ENCODE measurements at places on chromosomes 6 and 20.

GRCh38 chr6:75611702-75612375 is 10.2 kb downstream of the SENP6 start:
- DNase-seq = peak; percentile 44

GRCh38 chr20:6651016-6651415 is 116.5 kb upstream of the BMP2 start:
- peak; percentile 89 for DNase-seq

GRCh38 chr6:4021854-4022695 is 56.9 kb downstream of the FAM217A start:
- DNase-seq = no peak

DNA sequence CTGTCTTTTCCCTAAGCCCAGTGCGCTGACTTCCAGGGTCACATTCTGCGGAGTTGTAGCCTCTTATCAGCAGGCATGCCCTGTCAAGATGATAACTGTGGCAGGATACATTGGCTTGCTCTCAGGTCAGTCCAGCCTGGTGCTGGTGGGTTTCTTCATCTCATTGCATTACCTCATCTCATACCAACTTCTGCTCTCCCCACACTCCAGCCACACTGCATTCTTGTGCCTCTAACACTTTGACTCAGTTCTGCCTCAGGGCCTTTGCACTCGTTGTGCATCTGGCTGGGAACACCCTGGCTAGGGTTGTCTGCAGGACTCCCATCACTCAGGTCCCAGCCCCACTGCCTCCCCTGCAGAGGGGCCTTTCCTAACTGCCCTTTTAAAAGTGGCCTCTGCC is 110.3 kb upstream of the BACH2 start:
- peak; percentile 59 for DNase-seq

DNA sequence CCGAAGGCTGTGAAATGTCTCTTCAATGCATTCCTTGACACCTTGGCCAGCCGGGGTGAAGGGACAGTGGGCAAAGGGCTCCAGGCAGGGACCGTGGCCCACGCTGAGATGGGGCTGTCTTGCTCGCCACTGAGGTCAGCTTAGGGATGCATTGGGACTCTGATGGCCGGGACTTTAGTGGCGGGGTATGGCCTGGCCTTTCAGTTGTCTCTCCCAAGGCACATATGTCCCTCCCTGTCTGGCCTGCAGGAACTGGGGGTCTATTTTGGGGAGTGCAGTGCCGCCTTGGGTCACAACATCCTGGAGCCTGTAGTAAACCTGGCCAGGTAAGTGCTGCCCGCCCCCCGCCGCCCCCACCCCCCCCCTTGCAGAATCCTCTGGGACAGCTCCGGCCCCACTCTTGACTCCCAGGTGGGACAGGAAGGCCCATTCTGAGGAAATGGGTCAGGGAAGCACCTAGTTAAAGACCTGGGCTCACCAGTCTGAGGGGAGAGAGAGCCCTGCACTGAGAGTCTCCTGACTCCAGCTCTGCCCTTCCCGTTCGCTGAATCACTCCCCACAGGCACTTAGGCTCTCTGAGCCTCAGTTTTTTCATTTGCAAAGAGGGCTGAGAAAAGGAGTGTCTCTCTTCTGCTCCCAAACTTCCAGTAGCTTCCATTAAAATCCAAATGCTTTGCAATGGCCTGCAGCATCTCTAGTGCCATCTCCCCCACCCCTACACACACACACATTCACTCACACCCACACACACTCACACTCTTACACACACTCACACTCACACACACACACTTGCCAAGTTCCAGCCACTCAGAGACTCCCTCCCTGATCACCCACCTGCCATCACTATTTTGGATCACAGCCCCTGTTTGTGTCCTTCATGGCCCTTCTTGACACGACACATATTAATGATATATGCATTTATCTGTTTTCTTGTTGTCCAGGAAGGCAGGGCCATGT is 33.1 kb downstream of the RAB44 start:
- no peak for DNase-seq

DNA sequence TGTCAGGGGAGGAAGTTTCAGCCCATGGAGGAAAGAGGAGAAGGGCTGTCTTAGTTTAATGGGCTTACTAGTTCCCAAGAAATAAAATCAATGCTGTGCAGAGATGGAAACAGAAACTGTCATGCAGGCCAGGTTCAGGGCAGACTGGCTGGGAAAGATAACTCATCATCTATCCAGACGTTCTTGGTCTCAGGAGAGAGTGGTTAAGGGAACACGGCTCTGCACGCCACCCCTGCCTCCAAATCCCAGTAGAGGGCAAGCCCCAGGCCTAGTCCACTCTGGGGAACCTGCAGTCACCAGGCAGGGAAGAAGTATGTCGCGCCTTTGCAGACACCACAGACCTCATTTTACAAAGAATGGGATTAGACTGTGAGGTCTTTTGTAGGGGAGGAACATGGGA is 12.5 kb downstream of the ALDH8A1 start:
- no peak for DNase-seq

DNA sequence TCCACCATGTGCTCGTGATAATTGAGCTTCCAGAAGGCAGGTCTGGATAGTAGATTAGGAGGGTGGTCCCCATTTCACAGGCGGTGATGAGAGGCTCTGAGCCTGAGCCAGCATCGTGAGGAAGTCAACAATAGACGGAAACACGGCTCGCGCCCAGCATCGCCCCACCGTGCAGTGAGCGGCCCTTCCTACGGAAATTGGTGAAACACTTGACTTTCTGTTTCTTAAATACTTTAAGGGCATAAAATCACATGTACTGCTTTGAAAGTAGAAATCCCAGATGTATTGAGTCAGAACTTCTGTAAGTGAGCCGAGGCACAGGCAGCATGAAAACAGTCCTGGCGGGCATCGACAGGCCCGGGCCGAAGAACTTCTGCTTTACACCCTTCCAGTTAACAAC is 4.3 kb upstream of the KIF25 start:
- DNase-seq = no peak

DNA sequence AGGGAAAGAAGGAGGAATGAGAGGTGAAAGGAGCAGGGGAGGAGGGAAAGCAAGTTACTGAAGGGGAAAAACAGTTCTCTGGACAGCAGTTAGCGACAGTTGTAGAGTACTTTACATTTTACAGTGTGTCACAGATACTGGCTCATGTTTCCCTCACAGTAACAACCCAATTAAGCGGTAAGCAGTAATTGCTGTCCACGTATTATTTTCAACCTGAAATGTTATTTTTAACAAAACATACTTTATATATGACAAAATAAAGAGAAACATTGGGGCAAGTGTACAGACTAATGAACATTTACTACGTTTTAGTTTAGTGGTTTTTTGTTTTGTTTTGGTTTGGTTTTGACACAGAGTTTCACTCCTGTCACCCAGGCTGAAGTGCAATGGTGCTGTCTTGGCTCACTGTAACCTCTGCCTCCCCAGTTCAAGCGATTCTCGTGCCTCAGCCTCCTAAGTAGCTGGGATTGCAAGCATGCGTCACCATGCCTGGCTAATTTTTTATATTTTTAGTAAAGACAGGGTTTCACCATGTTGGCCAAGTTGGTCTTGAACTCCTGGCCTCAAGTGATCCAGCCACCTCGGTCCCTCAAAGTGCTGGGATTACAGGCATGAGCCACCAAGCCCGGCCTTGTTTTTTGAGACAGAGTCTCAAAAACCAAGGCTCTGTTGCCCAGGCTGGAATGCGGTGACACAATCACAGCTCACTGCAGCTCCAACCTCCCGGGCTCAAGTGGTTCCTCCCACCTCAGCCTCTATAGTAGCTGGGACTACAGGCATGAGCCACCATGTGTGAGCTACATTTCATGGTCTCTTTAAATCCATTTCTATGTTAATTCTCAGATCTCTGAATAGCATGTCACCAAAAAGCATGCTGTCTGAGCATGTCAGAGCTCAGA is 22.6 kb upstream of the BTN3A2 start:
- peak; percentile 56 for DNase-seq

DNA sequence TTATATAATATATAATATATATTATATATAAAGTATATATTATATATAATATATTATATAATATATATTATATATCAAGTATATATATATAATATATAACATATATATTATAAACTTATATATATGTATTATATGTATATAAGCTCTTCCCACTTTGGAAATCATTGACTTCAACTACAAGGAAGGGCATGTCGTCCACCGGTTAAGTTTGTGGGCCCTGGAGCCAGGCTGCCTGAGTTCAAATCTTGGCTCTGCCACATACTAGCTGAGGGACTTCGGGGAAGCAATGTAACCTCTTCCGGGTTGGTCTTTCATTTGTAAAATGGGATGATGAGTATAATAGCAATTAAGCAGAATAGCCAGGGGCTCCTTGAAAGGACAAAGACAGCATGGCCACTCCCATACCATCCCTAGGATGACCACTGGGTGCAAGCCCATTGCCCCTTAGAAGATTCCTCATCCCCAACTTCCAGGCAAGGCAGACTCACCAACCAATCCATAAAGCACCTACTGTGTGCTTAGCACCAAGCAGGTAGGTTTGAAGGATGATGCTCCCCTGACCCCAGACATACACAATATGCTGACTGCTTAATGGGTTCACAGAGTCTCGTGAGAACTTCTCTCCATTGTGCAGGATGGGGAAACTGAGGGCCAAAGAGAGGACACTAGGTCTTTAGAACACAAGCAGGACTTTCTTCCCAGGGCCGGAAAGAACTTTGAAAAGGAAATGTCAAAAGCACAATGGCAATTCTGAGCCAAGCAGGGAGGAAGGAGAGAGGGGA is 163.2 kb downstream of the MRPL14 start:
- no peak for DNase-seq

DNA sequence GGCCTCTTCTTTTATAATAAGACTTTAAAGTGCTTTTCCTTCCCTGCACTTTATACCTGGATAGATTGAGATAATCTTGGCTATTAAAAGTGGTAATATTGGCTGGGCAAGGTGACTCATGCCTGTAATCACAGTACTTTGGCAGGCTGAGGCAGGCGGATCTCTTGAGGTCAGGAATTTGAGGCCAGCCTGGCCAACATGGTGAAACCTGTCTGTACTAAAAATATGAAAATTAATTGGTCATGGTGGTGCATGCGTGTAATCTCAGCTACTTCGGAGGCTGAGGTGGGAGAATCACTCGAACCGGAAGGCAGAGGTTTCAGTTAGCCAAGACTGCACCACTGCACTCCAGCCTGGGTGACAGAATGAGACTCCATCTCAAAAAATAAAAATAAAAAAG is 197.1 kb upstream of the RGS17 start:
- DNase-seq = no peak

- DNase-seq = no peak
Measured at GRCh38 chr20:18287546-18287914, 797 bp upstream of the ZNF133 start.

DNA sequence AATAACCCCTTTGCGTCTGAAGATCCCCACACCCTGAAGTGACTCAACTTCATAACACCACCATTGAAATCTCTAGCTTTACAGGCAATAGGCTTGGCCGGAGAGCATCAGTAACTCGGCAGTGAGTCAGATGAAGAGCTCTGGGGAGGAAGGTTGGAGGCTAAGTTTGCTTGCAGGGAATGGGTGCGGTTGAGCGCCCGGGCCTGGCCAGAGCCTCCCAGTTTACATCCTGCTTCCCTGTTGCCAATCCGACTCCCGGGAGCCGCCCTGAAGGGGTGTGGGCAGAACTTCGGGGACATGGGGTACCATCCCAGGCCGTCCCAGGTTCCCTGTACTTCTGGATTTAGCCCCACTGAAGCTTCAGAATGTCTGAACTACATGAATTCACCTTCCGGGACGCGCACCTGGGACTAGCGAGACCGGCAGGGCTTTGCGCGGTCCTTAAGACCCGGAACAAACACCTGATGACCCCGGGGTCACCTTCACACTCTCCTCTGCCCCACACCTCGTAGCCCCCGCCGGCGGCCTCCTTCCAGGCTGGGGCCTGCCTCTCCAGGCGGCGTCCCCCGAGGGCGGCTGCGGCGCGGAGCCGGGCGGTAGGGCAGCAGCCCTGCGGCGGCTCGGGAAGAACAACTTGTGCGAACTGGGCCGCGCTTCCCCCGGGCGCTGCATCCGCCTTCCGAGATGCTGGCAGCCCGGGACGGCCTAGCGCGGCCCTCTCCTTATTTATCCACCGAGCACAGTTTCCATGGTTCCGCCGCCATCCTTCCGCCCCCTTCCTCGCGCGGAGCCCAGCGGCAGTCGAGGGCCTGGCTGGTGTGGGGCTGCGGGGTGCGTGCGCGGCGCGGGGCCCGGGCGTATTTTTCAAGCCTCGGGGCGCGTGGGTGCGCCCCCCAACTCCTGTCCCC is 56.6 kb upstream of the RREB1 start:
- peak; percentile 92 for DNase-seq

DNA sequence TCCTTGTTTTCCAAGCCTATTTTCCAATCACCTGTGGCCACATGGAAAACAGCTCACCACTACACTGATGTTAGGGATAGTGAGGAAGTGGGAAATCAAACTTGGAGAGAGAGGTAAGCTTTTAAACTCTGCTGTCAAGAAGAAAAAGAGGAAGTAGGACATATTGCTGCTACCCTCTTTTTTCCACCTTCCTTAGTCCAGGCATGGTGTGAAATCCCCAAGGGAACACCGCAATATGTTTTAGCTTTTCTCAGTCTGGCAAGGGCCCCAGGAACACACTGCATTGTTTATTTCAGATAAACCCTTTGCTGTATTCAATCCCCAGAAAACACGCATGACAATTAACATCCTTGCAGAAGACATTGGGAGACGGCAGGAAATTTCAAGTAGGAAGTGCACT is 61.3 kb downstream of the HS3ST5 start:
- no peak for DNase-seq

DNA sequence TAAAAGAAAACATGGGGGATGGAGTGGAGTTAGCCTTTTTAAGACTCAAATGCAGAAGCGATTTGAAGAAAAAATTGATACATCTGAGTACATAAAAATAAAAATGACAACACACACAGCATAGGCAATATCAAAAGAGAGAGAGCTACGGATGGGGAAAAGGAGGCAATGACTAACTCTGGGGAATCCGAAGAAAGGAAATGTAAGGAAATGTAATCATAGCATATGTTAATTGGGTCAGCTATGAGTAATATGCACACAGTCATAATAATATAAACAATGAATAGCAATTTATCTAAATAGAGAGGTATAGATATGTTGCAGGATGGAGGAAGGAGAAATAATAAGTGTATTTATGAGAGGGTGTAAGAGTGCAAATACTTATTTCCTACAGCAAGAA is 83.4 kb downstream of the NOL4L start:
- DNase-seq = peak; percentile 44

- DNase-seq = no peak
Measured at GRCh38 chr6:41062056-41062455, 9.1 kb downstream of the APOBEC2 start.

DNA sequence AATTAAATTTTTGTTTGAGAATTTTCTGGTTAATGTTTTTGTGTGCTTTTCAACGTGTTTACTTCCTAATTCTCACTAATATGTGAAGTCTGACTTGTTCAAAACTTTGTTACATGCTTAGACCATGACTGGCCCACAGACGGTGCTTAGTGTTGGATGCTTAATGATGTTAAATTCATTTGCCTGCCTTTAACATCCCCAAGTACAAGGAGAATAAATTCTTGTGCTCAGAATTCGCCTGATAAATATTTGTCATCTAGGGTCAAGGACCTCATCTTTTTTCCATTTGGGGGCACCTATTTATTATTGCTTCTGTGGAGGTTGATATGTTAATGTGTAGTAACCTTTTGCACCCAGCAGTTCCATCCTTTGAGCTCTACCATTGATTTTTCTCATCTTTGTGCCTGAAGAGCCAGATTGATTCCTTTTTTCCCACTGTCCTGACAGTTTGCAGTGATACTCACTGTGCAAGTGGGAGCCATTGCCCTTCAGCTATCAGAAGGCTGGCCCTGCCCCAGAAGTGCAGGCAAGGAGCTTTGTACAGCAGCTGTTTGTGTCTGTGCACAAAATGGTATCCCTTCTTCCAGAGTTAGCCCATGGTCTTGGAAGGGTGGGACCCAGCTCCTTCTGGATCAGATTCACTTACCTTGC is 170.8 kb downstream of the PDE7B start:
- DNase-seq = no peak
